Stimulated activated CD4-positive, alpha-beta T cell treated with anti-CD3 and anti-CD28 coated beads, Interleukin-12 subunit alpha, Interleukin-12 subunit beta, amount 100 ng/mL, for 4 hours (primary cell): ENCODE measurements at places on chromosomes 7 and 10.

DNA sequence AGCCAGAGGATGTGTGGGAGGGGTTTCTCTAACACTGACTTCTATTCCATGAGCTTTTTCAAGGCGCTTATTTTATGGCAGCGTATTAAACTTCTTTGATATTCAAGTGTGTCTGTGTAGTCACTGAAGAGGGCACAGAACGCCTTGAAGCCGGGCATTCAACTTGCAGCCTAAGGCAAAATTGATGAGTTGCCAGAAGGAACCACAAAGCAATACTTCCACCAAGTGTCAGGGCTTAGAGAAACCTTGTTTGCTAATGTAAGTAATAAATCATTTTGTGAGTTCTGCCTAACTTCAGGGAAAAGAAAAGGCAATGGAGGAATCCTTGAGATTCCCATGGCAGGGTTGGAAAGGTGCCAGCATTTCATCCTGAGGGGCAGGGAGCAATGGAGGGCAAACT, 163.8 kb downstream of the LCOR start:
- no peak for DNase-seq

DNA sequence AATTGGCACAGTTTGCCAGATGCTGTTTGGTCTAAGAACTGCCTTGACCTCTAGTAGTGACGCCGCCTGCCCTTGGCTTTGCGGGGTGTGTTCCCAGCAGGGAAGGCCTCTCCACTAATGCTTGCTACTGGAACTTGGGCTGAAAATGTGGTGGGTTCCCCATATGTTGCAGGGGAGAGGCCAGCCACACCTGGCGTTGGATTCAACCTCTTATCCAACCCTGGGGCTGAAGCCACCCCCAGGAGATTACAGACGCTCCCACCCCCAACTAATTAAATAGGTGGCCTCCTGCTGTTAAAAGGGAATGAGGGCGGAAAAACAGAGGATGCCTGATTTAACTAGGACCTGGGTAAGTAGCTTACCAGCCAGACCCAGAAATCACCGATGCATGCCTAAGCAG, 19.2 kb upstream of the ATOH7 start:
- no peak for DNase-seq

GRCh38 chr7:25318047-25318446, 89.8 kb upstream of the NPVF start:
- DNase-seq: no peak

DNA sequence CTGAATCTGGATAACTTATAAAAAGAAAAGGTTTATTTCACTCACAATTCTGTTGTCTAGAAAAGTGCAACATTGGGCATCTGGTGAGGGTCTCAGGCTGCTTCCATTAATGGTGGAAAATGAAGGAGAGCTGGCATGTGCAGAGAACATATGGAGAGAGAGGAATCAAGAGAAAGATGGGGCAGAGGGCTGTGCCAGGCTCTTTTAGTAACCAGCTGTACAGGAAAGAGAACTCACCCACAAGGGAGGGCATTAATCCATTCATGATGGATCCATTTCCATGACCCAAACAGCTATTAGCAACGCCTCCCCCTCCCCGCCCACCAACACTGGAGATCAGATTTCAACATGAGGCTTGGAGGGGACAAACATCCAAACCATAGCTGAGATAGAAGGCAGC, 61.7 kb upstream of the LYZL1 start:
- DNase-seq: no peak

GRCh38 chr10:4281190-4281825, 496.3 kb upstream of the KLF6 start:
- DNase-seq: no peak

DNA sequence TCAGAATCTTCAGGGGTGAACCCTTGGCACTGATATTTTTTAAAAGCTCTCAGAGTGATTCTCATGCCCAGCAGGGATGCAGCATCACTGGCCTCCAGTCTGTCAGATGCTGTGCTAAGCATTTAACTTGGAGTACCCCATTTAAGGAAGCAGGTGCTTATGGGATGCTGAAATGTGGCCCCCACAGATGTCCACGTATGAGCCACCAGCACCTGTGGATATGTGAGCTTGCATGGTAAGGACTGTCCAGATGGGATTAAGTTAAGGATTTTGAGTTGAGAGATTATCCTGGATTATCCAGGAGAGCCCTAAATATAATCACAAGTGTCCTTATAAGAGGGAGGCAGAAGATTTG, 17.7 kb downstream of the CHST3 start:
- DNase-seq: no peak

- DNase-seq: no peak
Observed at GRCh38 chr10:3401491-3401938, 228.9 kb upstream of the PITRM1 start.

- no peak for DNase-seq
Observed at GRCh38 chr10:79468841-79469585, 23.6 kb upstream of the ZCCHC24 start.

DNA sequence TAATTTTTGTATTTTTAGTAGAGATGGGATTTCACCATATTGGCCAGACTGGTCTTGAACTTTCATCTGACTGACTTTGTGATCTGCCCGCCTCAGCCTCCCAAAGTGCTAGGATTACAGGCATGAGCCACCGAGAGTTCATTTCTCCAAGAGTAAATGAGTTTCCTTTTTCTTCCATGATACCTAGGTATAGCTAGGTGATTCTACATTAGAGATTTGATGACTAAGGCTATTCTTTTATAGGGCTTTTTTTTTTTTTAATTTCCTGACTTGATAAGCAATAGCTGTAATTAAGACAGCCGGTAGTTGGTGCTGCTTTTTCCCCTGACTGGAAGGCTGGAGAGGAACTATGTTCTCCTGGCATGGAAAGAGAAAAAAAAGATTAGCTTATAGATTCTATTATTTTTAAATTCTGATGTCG, 3.3 kb downstream of the PTPN12 start:
- no peak for DNase-seq

GRCh38 chr10:16597656-16598055, 76.0 kb upstream of the C1QL3 start:
- no peak for DNase-seq

DNA sequence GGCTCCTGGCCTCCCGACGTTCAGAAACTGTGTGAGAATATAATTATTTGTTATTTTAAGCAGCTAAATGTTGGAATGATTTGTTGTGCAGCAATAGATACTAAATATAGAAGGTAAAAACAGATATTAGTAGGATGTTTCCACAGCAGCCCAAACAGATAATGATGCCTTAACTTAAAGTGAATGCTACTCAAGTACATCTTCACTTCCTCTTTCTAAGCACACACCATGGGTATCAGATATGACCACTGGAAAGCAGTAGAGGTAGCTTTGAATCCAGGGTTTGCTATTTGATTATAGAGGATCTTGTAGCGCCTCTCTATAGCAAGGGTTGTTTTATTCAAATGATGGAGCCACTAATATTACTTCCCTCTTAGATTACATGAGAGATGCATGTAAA, 38.2 kb upstream of the BET1 start:
- DNase-seq: no peak

- no peak for DNase-seq
Observed at GRCh38 chr10:13597909-13598308, 11.1 kb downstream of the PRPF18 start.

- no peak for DNase-seq
Observed at GRCh38 chr7:131726686-131727085, 170.3 kb upstream of the PODXL start.

DNA sequence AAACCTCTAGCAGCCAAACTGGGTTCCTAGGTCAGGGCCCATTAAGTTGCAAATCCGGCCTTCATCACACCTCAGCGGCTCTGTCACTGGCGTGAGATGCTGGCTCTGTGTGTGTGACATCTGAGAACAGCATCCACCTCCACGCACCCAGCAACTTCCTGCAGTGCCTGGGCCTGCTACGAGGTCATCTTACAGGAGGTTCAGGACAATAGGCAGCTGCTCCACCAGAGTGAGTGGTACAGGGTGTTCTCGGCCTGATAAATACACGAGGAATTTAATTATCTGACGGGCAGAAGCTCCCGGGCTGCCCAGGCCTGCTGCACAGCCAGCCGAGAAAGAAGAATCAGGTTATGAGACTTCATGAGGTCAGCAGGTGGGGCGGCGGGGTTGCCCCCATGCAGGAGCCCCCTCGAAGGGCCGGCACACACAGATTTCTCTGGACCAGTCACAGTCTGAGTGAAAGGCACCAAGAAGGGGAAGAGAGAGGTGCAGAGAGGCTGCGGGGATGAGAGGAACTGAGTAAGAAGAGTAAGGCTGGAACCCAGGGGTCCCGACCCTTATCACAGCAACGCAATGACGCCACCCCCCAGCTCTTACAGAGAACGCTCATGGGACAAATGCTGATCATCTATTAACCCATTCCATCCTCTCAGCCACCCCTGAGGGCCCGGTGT, 49.3 kb downstream of the CALML3 start:
- no peak for DNase-seq

GRCh38 chr7:12719141-12719919, 31.9 kb downstream of the ARL4A start:
- DNase-seq: no peak

DNA sequence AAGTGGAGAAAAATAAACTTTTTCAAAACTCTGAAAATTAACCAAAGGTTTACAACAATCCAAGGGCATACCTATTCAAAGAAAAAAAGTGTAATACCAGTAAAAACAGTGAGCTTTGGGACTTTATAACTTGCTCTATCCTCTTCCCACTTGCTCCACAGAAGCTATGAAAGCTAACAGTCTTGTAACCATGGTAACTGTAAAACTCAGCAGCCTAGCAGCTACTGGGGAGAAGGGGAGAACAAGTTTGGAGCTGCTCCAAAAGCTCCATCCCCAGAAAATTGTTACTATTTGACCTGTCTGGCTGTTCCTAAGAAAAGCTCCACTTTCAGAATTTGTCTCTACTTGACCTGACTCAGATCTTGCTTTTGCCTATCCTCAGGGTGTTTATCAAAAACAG, 191.5 kb downstream of the OTUD1 start:
- no peak for DNase-seq

DNA sequence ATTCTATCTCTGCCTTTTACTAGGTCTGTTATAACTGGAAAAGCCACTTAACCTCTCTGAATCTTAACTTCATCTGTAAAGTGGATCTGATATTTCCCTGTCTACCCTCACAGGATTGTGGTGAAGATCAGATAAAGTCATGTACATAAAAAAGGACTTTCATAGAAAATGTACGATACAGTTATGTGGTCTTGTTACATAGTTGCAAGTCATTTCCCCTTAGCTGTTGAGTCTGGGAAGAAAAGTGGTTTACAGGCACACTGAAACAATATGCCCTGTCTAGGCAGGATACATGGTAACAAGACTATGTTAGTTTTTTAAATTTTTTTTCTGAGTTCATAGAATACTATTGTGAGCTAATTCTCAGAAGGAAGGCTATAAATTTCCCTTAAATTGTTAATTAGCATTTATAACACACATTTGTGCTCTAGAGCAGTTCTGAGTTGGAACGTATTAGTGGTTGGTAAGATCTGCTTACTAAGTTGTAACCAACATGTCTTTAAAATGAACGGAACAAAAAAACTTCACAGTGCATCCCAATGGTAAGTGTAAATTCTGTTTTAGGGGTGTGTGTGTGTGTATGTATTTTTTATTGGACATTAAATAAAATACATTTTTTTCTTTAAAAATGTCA, 7.1 kb upstream of the GSTO1 start:
- no peak for DNase-seq

DNA sequence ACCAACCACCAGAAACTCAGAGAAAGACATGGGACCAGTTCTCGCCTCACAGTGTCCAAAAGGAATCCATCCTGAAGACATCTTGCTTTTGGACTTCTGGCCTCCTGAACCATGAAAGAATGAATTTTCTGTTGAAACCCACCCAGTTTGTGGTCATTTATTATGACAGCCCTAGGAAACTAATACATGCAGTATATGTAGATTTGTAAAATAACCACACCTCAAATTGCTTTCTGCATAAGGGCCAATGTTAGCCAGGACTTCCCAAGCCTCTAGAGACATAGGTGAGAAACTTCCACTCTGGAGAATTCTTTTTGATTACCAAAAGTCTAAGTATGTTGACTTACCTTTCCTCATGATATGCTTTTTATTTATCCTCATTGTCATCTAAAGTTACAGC, 210.5 kb upstream of the SP4 start:
- no peak for DNase-seq

DNA sequence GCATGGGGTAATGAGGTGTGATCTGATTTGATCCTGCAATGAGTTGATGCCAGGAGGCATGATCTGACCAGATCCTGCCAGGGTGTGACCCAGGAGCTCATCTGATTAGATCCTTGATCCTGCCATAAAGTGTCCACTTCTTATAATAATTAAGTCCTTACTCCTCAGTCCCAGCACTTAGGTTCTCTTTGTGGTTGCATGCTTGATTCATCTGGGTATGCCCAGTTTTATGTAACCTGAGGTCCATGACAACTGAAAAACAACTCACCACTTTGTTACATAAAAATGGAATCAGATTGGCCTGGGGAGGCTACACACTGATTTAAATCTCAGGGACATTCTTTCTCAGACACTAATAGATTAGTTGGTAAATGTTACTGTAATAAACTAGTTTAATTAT, 19.1 kb downstream of the ACADSB start:
- no peak for DNase-seq
